ENCODE measurements at places on chromosomes 12 and 14. TPM values are rescaled to one million over a fixed set of nuclear protein-coding genes. Genes with fewer than 3 reads are reported as not detected.

GRCh38 chr14:100708425-100709288, 18.0 kb upstream of the DLK1 start:
- H3K4me1 ChIP-seq, result peaks cover 8% of the 10 kb centered on the region
- DNase-seq, result peak; percentile 84
- H3K27ac ChIP-seq, result no peak overlapping the region
- H3K4me3 ChIP-seq, result peak overlapping the region; percentile 53
- peaks cover 2% of the 10 kb centered on the region for H3K27me3 ChIP-seq

Gene LYZ
- 0.34 TPM for total RNA-seq

- DNase-seq, result no peak
- H3K4me3 ChIP-seq, result no peak overlapping the region
- peaks cover 11% of the 10 kb centered on the region for H3K4me1 ChIP-seq
- H3K27ac ChIP-seq, result no peak overlapping the region
- H3K27me3 ChIP-seq, result no peaks in the 10 kb centered on the region
- H3K36me3 ChIP-seq, result no peaks in the 10 kb centered on the region
Observed at GRCh38 chr14:51844081-51844881, 16.1 kb upstream of the GNG2 start.

Gene DACT1
- total RNA-seq, result 26.2 TPM

DNA sequence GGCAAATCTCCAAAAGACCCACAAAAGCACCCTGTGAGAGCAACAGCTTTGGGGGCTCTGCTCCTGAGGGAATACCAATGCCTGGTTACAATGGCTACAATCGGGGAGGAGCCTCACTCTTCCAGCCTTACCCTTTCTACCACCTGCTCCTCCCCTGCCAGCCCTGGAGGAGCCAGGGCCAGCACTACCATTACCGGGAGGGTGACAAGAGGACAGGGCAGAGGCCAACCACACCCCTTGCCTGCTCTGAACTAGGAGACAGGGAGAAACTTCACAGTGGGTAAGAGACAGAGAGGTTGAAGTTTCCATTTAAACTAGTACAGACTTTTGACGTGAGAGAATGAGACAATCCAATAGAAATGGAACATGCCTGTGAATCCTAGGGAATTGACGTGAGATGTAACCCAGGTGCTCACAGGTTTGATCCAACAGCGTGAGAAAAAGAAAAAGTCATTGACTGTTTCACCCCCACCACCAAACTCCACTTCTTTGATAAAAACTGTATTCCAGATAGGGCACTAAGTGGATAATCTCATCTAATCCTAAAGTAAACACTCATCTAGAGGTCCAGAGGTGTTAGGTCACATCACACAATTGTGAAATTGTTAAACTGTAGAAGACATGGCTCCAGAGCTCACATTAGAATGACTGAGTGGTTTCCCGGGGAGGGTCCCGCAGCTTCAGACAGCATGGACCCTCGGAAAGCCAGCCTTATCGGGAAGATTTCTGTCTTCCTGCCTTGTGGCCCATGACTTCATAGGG, 8.4 kb upstream of the TC2N start:
- no peak for DNase-seq
- H3K27me3 ChIP-seq, result no peaks in the 10 kb centered on the region
- no peak overlapping the region for H3K4me3 ChIP-seq
- H3K4me1 ChIP-seq, result no peaks in the 10 kb centered on the region

GRCh38 chr14:87059060-87059839, 933.7 kb downstream of the GALC start:
- DNase-seq, result no peak
- H3K4me1 ChIP-seq, result 0 out of 2 replicates have a peak, but pooled peaks cover 2% of the 10 kb centered on the region
- H3K27me3 ChIP-seq, result no peaks in the 10 kb centered on the region
- H3K27ac ChIP-seq, result no peak overlapping the region

- H3K27me3 ChIP-seq, result no peaks in the 10 kb centered on the region
- no peak overlapping the region for H3K4me3 ChIP-seq
- no peaks in the 10 kb centered on the region for H3K4me1 ChIP-seq
- H3K27ac ChIP-seq, result no peak overlapping the region
Observed at GRCh38 chr12:79127271-79127751, 262.7 kb downstream of the SYT1 start.

Gene KRT2
- not detected for total RNA-seq

DNA sequence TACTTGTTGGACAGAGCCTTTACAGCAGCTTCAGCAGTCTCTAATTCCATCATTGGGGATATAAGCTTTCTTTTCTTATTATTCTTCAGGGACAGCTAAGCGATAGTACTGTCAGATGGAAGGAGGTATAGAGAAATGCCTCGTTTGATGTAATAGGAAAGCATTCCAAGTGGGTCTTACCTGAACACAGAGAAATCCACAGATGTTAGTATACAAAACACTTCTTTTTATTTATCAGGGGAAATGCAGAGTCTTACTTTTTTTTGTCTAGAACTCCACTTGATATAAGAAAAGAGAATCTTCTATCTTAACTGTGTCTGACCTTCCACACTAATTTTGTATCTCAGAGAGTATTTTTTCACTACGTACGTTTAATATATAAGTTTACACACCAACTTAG, 1.9 kb downstream of the SYT1 start:
- no peaks in the 10 kb centered on the region for H3K36me3 ChIP-seq
- H3K4me1 ChIP-seq, result peaks cover 4% of the 10 kb centered on the region
- no peak overlapping the region for H3K4me3 ChIP-seq
- no peak overlapping the region for H3K27ac ChIP-seq
- no peaks in the 10 kb centered on the region for H3K27me3 ChIP-seq

Gene E2F7
- total RNA-seq, result 25.2 TPM

Data from H1 (cell line).